ENCODE measurements at places on chromosomes 2 and 18.

DNA sequence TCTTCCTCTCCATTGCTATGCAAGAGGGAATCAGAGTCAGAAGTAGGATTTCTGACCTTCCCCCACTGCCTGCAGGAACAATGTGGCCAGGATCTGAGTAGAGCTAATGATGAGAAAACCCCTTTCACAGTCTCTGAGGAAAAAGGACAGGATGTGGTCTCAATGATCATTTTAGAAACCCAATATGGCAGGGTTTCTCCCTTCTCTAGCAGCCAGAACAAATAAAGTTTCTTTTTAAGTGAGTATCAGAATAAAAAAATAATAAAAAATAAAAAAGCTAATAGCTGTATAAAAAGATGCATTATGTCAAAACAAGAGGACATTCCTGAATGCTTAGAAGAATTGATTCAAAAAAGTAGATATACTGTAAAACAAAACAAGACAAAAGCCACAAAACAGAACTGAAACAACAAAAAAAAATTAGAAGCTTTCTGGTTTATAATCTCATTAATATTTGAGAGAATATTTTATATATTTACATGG lies 1124.9 kb upstream of the ZEB2 start:
- DNase-seq = no peak

DNA sequence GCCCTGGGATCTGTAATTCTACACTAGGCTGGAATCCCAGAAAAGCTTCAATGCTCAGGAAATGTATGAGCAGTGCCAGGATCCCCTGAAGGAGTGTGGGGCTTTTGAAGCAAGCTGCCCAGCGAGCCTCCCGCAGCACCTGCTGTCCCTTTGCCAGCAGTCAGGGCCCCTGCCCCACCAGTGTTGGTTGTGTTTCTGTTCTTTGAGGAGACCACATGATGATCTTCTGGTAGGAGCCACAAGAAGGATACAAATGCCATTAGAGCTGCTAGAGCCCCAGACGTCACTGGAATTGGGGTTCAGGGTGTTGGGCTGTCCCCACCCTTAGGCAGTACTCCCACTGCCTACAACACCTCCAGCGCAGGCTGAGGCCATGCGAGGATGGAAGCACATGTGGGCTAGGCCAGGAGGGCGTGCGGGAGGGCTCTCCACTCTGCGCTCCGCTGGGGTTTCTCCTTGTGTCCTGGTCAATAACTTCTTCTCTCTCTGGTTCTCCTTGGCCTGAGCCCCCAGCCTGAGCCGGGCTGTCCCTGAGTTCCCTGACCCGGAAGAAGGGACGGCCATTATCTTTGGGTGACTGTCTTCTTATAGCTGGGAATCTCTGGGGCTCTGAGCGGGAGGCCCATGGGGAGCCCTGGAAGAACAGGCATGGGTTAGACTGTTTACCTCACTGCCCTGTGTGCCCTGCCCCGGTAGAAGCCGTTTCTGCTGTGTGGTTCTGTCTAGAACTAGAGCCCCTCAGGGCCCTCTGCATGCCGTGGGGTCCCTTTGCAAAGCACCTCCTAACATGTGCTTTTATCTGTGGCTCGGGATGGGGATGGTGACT lies 73.9 kb downstream of the LRRFIP1 start:
- DNase-seq = no peak

- no peak for DNase-seq
Observed at GRCh38 chr2:19574778-19575260, 216.4 kb upstream of the OSR1 start.

DNA sequence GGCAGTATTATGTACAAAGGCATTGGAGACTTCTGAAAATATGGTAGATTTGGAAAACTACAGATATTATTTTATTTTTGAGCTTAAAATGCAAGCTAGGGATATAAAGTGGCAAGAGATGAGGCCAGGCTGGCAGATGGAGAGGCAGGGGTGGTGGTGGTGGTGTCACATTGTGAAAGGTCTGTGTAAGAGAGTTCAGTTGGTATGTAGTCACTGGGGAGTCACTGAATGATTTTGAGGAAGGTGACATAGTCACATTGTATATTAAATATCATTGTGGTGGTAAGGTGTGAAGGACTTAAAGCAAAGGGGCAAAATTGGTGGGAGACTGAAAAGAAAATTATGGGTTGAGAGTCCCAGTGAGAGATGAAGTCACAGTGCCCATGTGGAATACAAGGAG lies 82.5 kb downstream of the DIS3L2 start:
- no peak for DNase-seq

- DNase-seq = no peak
Observed at GRCh38 chr2:80525152-80525551, 220.6 kb upstream of the LRRTM1 start.

DNA sequence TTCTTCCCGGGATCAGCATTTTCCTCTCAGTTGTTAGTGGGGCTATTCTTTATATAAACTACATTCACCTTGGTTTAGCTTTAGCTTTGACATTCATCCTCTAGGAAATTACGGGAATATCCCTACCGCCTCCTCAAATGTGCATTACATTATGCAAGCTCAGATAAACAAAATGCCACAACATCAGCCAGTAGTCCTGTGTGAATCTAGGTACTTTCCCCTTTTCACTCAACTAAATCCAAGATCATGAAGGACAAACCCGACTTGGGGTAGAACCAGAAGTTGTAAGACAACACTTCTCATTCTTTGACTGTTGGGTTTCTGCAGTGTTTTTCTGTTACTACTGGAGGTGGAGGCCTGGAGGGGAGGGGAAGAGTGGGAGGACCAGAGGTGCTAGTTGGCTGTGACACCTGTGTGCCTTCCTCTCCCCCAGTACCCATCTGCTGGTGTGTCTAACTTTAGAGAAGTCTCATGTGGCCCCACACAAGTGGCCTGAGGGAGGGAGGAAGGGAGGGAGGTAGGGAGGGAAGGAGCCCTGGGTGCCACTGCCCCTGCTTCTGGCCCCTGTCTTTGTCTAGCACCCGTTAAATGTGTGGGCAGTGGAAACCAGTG lies 84.8 kb upstream of the BCL2L11 start:
- DNase-seq = no peak

- DNase-seq = no peak
Observed at GRCh38 chr2:166112193-166112605, 15.6 kb downstream of the SCN1A start.

- DNase-seq = no peak
Observed at GRCh38 chr2:147509821-147510220, 335.0 kb upstream of the ACVR2A start.

DNA sequence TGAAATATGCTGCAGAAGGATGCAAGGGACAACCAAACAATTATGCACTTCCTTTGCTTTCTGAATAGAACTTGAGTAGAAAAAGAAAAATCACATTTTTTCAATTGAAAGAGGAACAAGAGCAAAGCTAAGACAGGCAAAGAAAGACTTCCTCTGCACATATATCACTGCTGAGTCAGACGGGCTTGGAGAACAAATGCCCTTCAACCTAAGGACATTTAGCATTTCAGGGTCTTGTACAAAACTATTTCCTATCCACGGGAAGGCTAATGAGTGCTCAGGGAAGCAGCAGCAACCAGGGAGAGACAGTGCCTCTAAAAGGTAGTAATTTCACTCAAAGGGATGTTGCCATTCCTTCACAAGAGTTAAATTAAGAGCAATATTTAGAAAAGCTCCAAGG lies 570.0 kb upstream of the GCFC2 start:
- DNase-seq = no peak

DNA sequence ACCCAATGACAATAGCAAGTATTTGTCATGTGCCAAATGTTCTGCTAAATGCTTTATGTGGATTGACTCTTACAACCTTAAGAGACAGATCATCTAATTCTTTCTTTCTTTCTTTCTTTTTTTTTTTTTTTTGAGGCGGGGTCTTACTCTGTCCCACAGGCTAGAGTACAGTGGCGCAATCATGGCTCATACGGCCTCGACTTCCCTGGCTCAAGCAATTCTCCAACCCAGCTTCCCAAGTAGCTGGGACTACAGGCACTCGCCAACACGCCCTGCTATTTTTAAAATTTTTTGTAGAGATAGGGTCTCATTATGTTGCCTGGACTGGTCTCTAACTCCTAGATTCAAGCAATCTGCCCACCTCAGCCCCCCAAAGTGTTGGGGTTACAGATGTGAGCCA lies 21.4 kb downstream of the TMEM247 start:
- DNase-seq = no peak

DNA sequence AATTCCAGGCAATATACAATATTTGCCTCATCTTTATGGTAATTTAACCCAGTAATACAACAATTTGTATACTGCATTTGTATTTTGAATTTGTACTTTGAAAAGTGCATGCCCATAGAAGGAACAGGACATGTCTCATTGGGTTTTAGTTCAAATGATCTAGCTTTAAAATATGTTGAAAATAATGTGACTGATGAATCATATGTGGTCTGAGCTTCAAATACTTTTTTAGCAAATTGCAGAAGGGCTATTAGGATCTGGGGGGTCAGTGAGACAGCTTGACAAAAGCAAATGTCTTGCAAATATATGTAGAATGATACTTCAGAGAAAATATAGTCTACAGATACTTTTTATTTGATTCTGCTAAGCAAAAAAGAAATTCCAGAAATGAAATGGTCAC lies 248.9 kb downstream of the DCC start:
- no peak for DNase-seq

DNA sequence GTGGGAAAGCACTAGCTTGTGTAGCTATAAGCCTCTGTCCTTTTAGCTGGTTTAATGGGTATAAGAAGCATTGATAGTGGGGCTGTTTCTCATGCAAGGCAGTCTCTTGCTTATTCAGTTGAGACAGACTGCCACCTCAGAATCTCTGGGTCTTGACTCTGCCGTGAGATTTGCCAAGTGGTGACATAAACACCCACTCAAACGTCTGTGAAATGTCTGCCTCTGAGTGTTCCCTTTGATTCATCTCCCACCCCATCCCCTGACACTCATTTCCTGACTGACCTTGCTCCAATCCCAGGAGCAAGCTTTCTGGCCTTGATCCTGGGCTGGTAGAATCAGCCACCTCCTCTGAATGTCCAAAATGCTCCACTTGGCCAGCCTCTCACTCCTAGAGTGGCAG lies 141.9 kb upstream of the RBMS1 start:
- DNase-seq = no peak

DNA sequence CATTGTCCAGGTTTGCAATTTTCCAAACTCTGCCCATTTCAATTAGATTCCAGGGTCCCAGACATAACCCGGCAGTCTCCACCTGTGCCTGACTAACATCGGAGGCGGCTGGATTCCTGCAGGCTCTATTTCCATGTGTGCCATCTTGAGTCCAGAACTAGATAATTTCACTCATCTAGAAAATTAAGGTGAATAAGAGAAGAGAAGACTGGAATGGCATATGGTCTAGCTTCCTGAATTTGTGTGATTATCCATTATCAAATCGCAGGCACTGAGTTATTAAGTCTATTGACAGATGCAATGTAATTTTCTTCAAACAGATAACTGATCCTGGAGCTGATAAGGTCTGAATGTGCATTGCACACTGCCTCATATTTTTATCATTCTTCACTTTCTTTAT lies 305.2 kb downstream of the ETAA1 start:
- DNase-seq = no peak

All from activated naive CD4-positive, alpha-beta T cell (primary cell).